DMS 273 treated with DMSO at 0.1 percent for 48 hours (cell line): ENCODE measurements at places on chromosomes 12 and 14.

DNA sequence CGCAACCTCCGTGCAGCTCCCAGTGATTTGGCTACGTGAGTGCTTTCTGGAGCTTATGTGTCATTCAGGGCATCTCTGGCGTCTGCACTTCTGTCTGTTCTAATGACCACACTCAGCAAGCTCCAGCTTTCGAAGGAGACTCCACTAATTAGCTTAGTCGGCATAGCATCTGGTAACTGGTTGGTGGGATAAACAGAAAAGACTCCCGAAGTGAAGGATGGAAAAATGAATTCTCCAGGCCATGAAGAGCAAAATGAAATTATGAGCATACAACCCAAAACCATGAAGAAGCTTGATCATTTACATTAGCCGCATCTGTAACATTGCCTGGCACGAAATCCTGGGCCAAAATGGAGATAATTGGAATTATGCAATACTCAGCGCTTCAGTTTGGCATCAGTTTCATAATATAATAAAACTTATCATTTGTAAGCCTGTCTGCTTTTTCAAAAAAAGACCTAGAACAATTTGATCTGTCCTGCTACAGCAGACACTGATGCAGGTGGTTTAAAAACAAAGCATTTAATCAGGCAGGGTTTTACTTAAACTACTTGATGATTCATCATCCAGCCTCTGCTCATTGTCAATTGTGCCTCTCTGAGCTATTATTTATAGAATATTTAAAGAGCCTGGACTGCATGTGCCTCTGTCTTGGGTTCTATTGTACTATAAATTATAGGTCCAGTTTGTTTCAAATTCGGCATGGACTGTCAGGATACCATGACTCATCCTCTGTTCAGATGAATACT is 87.4 kb downstream of the SYT1 start:
- no peak for DNase-seq

GRCh38 chr14:73713803-73714655 is at the start of gene PNMA1:
Gene PNMA1, minus strand, starts transcription at chr14:73714384. Its CDS starts 745 bp downstream, at chr14:73713639.
- peak; percentile 44 for DNase-seq

- no peak for DNase-seq
Measured at GRCh38 chr14:64646103-64646502, 58.1 kb upstream of the PLEKHG3 start.

GRCh38 chr12:40616383-40616915 is 75.8 kb upstream of the CNTN1 start:
- no peak for DNase-seq

DNA sequence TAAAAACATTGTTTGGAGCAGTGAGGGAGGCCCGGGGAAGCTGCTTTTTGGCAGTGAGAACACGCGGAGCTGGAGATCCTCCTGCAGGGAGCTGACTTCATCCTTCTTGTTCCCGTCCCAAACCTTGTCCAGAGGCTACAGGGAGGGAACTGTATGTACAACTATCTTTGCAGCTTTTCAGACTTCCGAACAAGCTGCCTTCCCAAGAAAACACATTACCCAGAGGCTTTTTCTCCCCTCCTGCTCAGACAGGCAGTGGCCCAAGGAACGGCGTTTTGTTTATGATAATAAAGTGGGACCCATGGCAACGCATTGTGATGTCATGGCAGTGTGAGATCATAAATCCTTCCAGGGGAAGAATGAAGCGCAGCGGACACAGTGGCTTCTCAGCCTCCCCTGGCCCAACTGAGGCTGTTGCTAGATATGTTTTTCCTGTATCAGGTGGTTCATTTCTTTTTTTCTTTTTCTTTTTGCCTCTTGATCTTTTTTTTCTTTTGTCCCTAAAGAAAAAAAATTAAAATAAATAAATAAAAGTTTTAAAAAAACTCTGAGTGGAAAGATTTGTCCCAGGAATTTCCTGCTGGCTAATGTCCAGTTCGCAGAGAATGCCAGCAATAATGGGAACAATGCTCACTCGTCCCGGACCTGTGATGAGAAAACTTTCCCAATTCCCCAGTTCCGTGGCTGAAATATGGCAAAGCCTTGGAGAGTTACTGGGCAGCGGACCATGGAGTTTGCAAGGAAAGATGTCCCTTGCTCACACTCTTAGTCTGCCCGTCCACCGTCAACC is 103.4 kb upstream of the MAP1LC3B2 start:
- DNase-seq, result no peak

- DNase-seq, result peak; percentile 10
Measured at GRCh38 chr12:27305673-27306456, 26.8 kb upstream of the BMAL2 start.

- DNase-seq, result peak; percentile 24
Measured at GRCh38 chr14:67630186-67630585, 10.5 kb downstream of the ARG2 start.

- no peak for DNase-seq
Measured at GRCh38 chr12:127455347-127456265, 811.4 kb upstream of the TMEM132C start.

- no peak for DNase-seq
Measured at GRCh38 chr14:88617479-88617878, 54.6 kb downstream of the ZC3H14 start.

GRCh38 chr14:50062438-50063085 is 53.8 kb downstream of the VCPKMT start:
- no peak for DNase-seq

- DNase-seq, result no peak
Measured at GRCh38 chr12:67035121-67035520, 234.0 kb upstream of the CAND1 start.

DNA sequence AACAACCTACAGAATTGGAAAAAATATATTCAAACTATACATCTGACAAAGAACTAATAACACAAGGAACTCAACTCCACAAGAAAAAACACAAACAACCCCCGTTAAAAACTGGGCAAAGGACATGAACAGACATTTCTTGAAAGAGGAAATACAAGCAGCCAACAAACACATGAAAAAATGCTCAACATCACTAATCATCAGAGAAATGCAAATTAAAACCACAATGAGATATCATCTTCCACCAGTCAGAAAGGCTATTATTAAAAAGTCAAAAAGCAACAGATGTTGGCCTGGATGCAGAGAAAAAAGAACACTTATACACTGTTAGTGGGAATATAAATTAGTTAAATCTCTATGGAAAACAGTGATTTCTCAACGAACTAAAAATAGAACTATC is 82.6 kb upstream of the CCDC91 start:
- DNase-seq, result peak; percentile 5

- DNase-seq, result no peak
Measured at GRCh38 chr12:101414533-101415119, 7.1 kb upstream of the ARL1 start.

- DNase-seq, result no peak
Measured at GRCh38 chr12:88932457-88932856, 352.2 kb upstream of the KITLG start.

DNA sequence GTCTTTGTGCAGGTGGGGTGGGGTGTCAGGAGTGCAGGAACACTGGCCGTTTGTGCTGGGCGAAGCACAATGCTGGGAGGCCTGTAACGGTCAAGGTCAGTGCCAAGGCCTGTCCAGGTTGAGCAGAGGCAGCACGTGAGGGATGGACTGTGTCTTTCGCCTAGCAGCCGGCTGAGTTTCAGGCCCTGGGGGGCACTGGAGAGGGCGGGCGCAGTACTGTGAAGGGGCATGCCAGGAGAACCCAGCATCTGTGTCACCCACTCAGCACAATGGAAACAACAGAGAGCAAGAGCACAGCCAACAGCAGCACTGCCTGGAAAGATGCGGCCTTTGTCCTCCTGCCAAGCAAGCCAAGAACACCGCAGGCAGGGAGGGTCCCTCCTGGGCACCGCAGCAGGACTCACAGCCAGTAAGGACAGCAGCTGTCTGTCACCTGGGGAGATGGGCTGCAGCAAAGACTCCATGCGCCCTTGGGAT is 25.2 kb downstream of the SLC25A47 start:
- no peak for DNase-seq

DNA sequence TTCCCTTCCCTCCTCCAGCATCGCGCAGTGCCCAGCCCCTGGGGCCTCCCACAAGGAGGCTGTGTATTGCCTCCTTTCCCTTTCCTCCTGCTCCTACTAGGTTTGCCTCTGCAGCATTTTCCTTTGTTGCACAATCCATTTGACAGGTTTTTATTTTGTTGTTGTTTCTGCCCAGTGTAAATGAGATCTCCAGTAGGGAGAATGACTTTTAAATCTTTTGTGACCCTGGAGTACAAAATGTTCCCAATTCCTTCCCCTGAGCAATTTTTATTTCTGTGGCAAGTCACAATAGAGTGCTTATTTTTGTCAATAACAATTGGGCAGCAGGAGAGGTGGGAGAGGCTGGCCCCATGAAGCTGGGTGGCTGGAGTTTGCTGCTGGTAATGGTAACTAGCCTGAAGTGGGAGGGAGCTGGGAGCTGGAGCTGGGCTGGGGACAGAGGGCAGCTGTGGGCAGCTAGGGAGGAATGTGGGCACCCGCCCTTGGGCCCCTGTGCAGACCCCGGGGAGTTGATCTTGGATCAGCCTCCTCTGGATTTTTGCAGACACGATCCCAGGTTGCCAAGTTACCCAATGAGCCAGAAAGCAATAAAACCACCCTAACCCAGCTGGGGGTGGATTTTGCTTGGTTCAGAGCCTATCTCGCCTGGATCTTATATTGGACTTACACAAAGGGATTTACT is 160.1 kb downstream of the KTN1 start:
- DNase-seq, result no peak

DNA sequence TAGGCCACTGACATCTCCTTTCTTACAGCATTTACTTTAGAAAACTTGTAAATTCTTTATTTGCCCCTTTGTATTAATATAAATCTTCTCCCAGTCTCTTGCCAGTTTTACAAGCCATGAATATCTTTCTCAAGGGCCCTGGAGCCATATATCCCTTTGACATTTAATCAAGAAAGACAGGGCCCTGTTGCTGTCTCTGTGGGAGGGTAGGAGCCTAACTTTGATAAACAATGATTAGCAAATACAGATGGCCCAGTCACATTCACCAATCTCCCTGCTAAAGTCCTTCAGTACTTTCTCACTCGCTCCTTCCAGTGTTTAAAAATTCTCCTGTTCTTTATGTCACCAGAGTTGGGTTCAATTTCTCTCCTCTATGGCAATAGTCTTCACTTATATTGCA is 479.8 kb upstream of the USP15 start:
- DNase-seq, result no peak

GRCh38 chr12:31118347-31119191 is 44.9 kb downstream of the DDX11 start:
- no peak for DNase-seq

GRCh38 chr12:97464385-97465321 is 2.0 kb downstream of the RMST start:
- DNase-seq, result no peak

GRCh38 chr12:2183556-2184541 is 131.1 kb downstream of the CACNA1C start:
- no peak for DNase-seq

DNA sequence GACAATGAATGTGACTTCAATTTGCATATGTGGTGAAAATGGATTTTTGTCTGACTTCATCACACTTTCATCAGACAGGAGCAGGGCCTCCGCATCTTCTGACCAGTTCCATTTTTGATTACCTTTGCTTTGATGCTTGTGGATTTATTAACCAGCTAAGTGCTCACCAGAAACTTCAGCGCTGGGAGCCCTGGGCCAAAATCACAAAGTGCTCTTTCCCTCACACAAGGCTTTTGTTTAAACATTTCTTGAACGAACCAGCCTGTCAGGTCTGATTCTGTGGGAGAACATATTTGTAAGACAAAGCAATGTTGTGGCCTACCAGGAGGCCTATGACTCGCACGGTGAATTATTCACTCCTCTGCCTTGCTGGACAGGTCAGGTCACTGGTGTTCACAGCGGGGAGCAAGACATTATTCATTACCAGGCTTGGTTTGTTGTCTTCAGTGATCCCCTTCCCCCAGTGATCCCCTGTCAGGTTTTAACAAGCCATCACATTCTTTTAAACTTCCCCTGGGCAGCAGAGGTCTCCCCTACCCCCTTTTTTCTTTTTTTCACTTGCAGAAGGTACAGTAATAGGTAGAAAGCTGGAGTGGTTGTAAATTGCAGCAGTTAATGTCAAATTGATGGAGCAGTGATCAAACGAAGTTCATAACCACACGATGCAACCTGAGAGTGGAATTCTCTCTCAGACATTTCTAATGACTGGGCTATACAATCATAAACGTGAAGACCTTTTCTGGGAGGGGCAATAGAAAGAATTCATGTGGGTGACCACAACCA is 167.5 kb upstream of the PRICKLE1 start:
- DNase-seq, result no peak

GRCh38 chr12:56591961-56592360 is 38.2 kb downstream of the BAZ2A start:
- DNase-seq, result no peak

DNA sequence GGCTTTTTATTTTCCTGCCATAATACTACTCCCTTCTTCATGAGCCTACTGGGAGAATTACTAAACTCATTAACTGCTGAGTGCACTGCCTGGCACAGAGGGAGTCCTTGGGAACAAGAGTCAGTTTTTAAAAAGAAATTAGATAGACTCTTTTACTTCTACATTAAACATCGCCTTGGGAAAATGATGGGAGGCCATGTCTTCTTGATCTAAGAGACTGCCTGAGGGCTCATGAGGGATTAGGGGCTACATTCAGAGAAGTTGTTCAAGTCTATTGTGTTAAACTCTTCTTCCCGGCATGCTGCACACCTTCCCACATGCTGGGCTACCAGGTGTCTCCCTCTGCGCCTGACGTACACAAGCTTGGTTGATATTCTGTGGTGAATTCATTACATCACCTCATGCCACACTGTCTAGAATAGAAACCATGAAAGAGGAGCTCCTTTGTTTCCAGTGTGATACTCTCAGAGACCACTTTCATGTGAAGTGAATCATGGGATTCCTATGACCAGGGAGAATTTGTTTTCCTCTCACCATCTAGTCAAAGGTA is 1422.3 kb downstream of the AACS start:
- no peak for DNase-seq

DNA sequence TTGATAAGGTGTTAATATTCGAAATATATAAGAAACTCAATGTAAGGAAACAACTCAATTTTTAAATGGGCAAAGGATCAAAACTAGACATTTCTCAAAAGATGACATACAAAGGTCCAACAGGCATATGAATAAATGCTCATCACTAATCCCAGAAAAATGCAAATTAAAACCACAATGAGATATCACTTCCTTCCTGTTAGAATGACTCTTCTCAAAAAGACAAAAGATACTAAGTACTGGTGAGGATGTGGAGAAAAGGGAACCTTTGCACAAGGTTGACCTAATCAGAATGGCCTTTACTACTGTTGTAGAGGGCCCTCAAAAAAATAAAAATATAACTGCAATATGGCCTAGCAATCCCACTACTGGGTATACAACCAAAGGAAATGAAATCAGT is 383.4 kb downstream of the KCNH5 start:
- no peak for DNase-seq

DNA sequence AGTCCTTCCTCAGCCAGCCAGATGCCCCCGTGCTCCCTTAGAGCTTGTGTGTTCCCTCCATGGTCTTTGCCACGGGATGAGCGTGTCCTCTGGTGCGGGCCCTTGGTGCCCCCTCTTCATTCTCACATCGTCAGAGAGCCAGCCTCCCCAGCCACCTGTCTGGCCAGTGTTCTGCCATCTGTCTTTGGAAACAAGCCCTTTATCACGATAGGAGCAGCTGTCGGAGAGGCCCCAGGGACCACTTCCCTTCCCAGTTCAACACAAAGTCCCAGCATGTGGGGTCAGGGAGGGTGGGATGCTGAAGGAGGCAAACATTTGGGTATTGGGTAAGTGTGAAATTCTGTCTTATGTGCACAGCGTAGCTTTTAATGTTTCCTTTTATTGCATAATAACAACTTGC is 44.5 kb downstream of the DYNC1H1 start:
- DNase-seq, result peak; percentile 25
